Left ventricle myocardium inferior (tissue), 1 donor: ENCODE measurements at places on chromosomes 3 and 15.

- no peak for DNase-seq
Measured at GRCh38 chr3:9826815-9827573, 16.8 kb downstream of the RPUSD3 start.

GRCh38 chr3:100662113-100662823 is 47.0 kb upstream of the TFG start:
- DNase-seq: no peak

- DNase-seq: no peak
Measured at GRCh38 chr15:51283026-51283425, 55.4 kb downstream of the CYP19A1 start.

GRCh38 chr3:156416846-156417558 is 137.9 kb downstream of the SSR3 start:
- no peak for DNase-seq

DNA sequence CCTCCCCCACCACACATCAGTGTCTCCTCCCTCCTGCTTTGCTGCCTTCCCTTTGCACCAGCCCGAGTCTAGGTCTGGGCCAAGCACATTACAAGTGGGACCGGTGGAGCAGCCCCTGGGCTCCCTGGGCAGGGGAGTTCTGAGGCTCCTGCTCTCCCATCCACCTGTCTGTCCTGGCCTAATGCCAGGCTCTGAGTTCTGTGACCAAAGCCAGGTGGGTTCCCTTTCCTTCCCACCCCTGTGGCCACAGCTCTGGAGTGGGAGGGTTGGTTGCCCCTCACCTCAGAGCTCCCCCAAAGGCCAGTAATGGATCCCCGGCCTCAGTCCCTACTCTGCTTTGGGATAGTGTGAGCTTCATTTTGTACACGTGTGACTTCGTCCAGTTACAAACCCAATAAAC is 2.3 kb upstream of the ABCF3 start:
- no peak for DNase-seq
